ENCODE measurements at places on chromosomes 4 and X.

DNA sequence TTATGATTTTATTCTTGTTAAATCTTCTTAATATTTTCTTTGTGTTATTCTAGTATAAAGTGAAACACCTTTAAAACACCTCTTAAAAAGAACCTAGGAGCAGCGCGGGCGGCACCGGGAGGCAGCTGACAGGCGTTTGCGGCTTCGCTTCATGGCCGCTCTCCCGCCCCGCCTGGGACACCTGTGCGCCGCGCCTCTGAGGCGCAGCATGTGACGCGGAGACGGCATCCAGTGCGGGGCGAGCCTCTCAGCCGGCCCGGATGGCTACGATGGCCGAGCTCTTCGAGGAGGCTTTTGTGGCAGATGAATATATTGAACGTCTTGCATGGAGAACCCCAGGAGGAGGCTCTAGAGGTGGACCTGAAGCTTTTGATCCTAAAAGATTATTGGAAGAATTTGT is 1592.7 kb downstream of the TECRL start:
- DNase-seq: no peak

DNA sequence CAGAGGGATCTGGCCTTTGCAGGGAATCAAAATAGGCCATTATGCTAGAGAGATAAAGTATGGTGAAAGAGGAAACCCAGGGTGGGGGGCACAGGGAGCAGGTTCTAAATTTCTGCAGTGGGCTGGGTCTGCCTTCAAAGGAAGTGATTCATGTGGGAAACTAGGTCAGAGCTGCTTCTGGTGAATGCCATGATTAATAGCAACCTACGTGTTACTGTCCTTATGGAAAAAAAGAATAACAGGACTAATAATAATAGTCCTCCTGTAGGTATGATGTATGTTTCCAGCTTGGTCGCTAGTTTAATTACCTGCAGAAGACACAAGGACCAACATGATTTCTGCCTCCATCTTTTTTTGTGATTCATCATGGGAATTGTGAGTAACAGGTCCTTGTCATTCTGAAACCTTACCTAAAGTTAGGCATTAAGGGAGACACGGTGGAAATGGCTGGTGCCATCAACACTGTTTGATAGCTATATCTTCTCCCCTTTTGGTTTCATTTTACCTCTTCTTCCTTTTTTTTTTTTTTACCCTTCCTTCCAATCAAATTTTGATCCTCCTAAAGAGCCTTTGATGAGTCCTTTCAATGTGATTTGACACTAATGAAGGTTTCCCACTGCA is 180.4 kb downstream of the CPEB2 start:
- DNase-seq: no peak

DNA sequence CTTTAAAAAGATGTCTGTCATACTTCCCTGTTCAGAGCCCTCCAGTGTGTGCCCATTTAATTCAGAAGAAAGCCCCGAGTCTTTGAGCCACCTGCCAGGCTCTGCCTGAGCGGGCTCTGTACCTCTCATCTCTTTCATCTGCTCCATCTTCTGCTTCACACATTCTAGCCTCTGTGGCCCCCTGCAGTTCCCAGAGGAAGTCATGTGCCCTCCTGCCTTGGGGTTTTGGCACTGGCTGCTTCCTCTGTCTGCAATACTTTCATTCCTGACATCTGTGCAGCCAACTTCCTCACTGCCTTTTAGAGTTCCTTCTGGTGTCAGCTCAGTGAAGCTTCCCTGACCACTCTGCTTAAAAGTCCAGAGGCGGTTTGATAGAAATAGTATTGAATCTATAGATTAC is 6.2 kb upstream of the STK32B start:
- no peak for DNase-seq

DNA sequence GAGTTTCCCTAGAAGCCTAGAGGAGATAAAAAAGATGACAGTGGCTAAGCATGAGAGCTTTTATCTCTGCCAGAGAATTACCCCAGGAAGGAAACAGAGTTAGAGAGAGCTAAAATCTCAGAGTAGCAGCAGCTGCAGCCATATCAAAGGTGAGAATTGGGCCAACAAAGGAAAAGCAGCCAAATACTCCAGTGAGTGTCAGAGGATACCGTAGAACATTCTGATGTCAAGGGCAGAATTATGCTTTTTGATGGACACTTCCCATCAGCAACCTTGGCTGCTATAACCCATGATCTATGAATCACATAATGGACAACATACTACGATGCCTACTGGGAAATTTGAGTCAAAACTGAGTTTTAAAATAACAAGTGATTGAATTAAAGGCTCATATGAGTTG is 405.8 kb upstream of the CPEB2 start:
- no peak for DNase-seq

Data from stimulated activated CD4-positive, alpha-beta T cell treated with anti-CD3 and anti-CD28 coated beads, TNF-alpha, amount 100 ng/mL, for 1 hour (primary cell).